ENCODE measurements at places on chromosomes 16 and 17.
A peak's percentile ranks its signal among the peaks of the same experiment; 100 is the strongest.

DNA sequence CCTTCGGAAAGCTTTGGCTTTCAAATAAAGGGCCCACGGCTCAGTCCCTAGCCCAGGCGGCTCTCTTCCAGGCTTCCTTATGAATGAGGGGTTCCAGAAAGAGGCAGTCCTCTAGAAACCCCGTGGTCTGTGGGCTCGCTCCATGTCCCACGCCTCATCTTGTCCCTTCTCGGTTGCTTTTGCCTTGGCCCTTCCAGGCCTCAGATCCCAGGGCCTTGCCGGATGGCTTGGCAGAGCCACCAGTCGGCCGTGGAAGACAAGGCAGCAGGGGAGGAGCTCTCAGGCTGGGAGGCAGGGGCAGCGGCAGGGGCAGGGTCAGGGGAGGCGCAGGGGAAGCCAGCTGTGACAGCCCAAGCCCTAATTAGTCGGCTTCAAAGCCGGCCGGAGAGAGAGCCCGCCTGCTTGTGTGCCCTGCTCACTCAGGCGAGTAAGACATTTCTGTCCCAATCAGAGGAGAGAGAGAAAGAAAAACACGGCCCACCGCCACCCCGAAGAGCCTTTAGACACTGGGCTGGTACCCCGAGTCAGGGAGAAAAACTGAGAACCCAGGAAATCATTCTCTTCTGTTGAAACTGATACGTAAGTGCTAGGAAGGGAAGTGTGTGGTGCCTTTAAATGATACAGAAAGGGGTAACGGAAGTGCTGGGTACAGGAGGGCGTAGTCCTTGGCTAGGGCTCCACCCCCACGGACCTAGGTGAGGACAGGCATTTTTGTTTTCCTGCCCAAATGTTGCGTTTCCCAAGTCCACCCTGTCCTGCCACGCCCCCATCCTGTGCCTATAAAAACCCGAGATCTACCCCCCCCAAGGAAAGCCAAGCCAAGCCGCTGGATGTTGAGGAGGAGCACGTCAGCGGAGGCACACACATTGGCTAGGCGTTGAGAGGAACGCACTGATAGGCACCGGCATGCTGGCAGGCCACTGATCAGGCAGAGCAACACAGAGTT, 27.8 kb upstream of the MEIOC start:
- peak; percentile 81 for DNase-seq

- DNase-seq, result no peak
Observed at GRCh38 chr17:37375706-37376105, at the start of gene C17orf78. Gene C17orf78, plus strand, starts transcription at chr17:37375985. Its CDS starts 108 bp downstream, at chr17:37376093.

- DNase-seq, result peak; percentile 80
Observed at GRCh38 chr17:65531256-65532100, 30.0 kb downstream of the AXIN2 start.

DNA sequence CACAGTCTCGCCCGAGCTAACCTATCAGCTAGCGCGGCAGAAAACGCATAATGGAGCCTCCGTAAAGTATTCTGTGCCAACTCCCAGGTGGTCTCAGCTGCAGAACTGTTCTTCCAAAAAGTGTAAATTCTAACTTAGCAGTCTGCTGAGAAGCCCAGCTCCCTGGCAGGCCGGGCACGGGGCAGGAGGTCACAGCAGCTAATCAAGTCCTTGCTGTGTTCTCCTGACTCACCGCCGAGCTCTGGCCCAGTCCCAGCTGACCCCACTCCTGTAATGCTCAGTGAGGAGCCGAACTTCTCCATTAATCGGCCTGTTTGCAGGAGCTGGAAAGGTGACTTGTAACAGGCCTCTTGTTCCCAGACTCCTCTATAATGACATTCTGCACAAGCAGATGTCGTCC, 193.3 kb downstream of the IRX3 start:
- DNase-seq, result no peak

GRCh38 chr17:43330876-43331639, 67.7 kb upstream of the ARL4D start:
- DNase-seq, result no peak

DNA sequence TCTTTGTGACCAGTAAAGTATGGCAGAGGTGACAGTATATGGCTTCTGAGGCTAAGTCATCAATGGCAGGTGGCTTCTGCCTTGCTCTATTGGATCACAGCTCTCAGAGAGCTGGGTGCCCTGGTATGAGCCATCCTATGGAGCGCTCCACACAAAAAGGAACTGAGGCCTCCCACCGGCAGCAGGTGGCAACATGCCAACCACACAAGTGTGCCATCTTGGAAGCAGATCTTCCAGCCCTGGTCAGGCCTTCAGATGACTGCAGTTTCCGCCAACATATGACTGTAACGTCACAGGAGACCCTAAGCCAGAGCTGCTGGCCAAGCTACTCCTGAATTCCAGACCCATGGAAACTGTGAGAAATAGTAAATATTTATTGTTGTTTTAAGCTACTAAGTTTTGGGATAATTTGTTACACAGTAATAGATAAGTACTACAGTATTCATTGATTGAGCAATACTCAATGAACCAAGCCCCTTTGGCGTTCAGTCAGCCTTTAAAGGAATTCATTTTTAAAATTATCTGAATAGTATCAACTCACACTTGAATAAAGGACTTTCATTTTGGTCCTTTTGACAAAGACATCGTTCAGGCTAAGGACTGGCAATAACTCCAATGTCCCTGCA, 69.4 kb upstream of the LHX1 start:
- DNase-seq, result no peak

- no peak for DNase-seq
Observed at GRCh38 chr17:44917456-44917855, 2.2 kb upstream of the GFAP start.

GRCh38 chr17:64777415-64778239, 115.5 kb upstream of the SMURF2 start:
- DNase-seq, result no peak

GRCh38 chr17:38750044-38750311, 1.8 kb upstream of the PCGF2 start:
- no peak for DNase-seq

DNA sequence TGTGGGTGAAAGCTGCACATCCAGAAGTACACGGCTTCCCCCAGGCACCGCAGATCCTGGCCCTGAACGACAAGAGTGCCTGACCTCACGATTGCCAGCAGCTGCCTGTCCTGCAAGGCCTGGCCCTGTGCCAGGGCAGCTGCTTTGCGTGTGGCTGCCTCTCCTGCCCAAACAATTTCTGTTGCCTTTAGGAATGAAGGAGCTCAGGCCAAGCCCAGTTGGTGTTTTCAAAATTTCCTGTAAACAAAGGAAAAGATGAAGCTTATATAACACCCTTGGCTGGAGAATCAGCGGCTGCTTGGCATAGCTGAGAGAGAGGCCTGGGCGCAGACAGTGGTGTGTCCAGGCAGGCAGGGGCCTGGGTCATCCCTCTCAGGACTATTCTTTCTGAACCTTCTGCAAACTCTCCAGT, 11.7 kb upstream of the SLC47A2 start:
- no peak for DNase-seq

DNA sequence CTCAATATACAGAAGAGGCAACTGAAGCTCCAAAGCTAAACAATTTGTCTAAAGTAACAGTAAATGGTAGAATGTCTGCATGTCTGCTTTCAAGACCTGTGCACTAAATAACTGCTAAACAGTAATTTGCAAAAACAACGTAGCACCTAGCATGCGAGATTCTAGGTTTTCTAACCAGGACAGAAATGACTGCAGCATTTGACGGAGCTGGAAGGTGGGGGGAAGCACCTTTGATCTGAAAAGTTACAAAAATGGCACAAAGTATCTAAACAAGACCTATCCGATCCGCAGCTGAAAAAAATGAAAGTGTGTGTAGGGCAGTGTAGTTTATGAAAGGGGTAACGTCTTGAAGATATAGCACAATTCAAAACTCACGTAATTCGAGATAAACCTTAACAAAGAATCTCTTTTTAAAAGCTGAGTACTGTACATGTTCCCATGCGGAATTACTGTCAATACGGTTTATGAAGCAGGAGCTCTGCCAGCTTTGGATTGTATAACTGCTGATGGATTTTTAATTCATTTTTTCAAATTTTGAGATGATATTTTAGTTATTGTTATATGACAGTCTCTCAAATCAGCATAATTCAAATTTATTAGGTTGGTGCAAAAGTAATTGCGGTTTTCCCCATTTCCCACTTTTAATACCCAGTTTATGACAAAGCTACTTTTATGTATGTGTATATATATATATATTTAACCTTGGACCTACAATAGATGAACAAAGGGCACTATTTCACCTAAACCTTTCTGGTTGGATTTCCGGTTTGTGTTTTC, 1.2 kb upstream of the WIPI1 start:
- no peak for DNase-seq

GRCh38 chr17:59373882-59374495, 42.5 kb downstream of the YPEL2 start:
- DNase-seq, result no peak

DNA sequence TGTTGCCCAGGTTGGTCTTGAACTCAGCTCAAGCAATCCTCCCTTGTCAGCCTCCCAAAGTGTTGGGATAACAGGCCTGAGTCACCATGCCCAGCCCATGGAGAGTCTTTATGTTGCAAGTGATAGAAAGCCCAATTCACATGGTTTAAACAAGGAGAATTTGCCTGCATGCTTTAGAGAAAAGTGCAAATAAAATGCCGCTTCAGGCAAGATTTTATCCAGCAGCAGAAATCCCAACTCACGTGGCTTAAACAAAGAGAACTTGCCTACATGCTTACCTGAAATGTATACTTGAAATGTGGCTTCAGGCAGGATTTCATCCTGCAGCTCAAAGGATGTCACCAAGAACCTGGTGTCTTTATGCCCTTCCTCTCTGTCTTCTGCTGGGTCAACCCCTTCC, 28.8 kb upstream of the XYLT2 start:
- no peak for DNase-seq

GRCh38 chr16:9775998-9776397, 406.2 kb downstream of the GRIN2A start:
- DNase-seq, result no peak

GRCh38 chr17:71501711-71502110, 619.1 kb upstream of the SOX9 start:
- no peak for DNase-seq

DNA sequence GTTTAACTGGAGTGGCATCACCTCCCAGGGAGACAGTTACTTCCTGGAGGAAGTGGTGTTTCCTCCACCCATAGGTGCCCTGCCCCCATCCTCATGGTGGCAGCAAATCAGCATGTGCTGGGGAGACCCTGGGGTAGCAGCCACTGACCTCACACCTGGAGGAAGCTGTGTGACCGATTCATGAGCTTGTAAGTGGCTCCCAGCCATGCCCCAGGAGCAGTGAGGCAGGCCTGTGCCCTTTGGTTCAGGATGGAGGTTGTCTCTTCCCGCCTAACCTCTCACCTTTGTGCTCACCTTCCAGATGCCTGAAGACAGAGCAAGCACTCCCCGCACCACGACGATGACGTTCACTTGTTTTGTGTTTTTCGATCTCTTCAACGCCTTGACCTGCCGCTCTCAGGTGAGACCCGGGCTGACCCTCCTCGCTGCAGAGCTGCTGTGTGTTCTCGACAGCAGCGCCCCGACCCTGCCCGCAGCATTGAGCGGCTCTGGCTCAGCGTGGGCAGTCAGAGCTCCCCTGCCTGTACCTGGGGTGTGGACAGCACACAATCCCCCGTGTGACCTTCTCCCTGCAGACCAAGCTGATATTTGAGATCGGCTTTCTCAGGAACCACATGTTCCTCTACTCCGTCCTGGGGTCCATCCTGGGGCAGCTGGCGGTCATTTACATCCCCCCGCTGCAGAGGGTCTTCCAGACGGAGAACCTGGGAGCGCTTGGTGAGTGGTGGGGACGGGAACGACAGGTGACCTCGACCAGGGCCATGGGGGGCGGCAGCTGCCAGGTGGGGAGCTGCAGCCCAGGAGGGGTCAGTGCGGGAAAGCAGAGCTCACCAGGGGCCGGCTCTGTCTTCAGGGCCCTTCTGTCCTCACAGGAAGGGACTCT, 42.8 kb downstream of the MEAK7 start:
- no peak for DNase-seq

- no peak for DNase-seq
Observed at GRCh38 chr17:21294321-21295035, 10.0 kb downstream of the MAP2K3 start.

GRCh38 chr17:28878158-28878910, 19.2 kb downstream of the FLOT2 start:
- no peak for DNase-seq

GRCh38 chr16:85878875-85879274, 20.1 kb upstream of the IRF8 start:
- no peak for DNase-seq

- no peak for DNase-seq
Observed at GRCh38 chr16:87447323-87447722, 45.5 kb downstream of the ZCCHC14 start.

DNA sequence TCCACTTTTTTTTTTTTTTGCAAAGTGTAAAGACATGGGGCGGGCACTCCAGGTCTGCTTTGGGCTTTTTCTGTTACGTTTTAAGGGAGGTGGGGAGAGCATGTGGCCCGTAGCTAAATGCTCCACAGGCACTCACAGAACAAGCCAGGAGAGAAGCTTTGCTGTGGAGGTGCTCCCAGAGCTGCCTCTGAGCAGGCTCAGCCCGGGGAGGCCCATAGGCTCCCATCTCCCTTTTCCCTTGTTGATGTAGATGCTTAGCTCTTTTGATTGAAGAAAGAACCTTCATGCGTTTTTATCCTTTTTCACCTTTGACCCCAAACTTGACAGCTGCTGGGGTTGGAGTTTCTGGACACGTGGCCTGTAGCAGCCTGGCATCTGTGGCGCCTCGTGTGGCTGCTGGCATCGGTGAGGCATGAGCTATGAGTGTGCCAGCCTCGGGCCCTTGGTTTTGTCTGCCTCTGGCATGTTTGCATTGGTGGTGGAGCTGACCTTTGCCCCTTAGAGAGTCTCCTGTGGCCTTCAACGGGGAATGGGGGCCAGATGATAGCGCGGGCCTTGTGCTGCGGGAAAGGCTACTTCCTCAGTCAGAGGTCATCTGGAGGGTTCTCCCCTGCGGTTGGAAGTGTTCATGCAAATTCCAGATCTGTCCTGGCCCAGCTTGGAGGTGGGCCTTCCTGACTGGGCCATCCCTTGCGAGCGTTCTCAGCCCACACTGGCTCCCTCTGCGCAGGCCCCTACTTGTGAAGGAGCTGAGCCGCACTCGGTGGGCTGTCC, 20.0 kb upstream of the IL17C start:
- DNase-seq, result no peak

DNA sequence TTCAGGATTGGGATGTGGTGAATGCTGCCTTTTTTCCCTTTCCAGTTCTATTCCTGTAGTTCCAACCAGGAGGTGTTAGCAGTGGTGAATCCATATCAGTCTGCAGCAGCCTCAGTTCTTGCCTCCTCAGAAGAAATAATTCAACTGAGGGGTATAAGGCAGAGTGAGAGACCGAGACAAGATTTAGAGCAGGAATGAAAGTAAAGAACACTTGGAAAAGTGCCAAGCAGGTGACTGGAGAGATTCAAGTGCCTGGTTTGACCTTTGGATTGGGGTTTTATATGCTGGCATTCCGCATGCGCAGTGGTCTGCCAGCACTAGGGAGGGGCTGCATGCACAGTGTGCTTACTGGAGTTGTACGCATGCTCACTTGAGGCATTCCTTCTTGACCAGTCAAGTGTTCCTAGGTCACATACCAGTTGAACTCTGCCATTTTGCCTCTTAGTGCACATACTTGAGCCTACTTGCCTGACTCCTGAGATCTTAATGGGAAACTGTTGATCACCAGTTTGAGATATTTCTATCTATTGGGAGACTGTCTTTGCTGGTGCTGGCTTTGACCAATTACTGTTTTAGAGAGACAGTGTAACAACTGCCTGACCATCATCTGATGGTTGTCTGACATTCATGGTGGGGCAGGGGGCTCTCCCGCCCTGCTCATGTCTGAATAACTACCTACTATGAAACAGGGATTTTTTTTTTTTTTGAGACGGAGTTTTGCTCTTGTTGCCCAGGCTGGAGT, 680 bp upstream of the CCL15 start:
- no peak for DNase-seq

- DNase-seq, result no peak
Observed at GRCh38 chr17:69757688-69758430, 317.2 kb upstream of the KCNJ16 start.

Measured in left renal cortex interstitium (tissue), 4 donors.